NCI-H2081 (cell line): ENCODE measurements at places on chromosomes 16 and 17.

DNA sequence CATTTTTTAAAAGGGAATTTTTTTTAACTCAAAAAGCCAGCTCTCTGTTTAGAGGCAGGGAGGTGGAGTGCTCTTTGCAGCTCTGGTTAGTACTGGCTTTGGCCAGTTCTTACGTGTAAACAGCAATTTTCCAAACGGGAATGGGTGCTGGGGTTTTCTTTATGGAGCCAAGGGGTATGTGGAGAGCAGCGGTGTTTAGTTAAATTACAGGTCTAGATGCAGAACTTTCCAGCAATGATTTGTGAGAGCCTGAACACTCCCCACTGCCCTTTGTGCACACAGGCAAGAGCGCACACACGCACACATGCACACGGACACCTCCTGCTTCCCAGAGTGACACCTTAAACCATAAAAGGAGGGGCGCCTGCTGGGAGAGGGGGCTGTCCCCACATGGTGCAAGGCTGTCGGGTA lies 140.2 kb downstream of the MSI2 start:
- peak; percentile 91 for DNase-seq

DNA sequence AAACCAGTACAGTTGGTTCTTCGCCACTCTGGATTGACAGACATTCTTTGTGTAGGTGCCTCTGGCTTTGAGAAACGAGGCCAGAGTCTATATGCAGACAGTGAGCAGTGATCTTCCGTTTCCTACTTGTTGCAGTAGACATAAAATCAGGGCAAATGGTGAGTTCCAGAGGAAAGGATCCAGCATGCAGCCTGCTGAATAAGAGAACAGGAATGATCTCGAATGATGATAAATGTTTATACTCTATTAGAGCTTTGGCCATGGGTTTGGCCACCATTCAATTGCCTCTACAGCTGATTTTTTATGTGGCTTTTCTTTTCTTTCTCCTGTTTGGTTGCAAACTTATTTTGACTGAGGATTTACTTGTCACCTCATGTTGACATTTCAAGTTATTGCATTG lies 286.7 kb downstream of the IRX3 start:
- DNase-seq = no peak

GRCh38 chr16:85641776-85642176 lies 28.7 kb downstream of the GSE1 start:
- peak; percentile 27 for DNase-seq

- no peak for DNase-seq
Measured at GRCh38 chr16:58493756-58494431, 6.0 kb upstream of the NDRG4 start.

DNA sequence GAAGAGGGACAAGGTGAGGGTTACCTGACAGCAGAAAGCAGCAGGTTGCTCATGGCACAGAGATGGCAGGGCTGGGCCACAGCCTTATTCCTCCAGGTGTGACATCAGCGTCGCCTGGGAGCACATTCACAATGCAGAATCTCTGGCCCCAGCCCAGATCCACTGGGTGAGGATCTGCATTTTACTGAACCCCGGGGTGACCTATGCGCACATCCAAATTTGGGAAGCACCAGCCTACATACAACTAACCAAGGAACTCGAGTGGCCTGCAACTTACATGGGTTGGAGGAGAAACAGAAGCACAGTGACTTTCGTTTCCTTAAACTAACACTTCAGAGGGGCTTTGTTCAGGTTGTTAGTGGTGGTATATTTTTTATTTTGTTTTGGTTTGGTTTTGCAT lies 17.6 kb downstream of the CPPED1 start:
- DNase-seq = no peak

DNA sequence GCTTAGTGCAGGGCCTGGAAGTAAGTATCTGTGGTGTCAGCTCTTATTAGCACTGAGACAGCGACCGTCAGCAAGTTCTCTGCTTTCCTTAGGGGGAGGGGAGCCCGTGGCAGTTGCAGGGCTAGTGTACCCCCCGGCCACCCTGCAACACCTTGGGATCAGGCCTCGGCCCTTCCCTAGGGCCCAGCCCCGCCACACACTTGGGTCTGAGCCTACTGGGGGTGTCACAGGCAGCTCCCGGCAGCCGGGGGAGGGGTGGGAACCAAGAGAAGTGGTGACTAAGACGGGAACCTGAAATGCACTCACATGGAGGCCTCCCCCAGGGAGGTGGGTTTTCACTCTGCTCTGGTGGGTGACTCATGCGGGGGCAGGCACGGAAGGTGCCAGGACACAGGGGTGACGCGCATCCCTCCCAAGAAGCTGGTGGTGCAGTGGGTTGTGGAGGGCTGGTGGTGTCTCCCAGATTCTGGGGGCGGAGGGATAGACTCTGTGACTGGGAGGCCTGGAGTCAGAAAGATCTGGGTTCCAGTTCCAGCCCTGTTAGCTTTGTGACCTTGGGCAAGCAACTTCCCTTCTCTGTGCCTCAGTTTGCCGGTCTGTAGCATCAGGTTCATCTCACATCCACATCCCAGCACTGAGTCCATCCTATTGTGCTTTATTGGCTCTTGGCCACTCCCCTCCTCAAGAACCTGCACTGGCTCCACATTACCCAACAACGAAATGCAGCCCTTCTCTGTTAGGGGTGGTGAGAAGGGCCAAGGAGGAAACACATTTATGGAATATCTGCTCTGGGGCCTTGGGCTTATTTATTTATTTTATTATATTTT lies 44.5 kb downstream of the LAT start:
- no peak for DNase-seq

- no peak for DNase-seq
Measured at GRCh38 chr16:57061084-57061905, 31.1 kb upstream of the CPNE2 start.

DNA sequence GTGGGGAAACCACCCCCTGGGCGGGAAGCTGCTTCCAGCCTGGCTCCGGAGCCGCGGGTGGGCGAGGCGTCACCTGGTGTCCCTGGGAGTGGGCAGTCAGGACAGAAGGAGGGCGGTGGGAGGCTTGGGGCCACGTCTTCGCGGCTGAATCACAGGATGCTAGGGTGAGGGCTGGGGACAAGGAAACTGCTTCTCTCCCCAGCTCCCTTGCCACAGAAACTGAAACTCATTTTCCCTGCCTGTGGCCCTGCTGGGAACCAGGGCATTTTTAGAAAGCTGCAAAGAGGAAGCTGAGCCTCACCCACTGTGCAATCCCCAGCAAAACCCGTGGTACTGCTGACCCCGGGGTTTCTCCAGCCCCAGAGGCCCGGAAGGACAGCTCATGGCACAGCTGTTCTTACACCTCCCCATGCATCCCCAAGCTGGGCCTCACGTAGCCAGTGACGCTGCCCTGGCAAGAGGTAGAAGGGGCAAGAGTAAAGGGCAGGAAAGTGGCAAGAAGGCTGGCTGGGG lies 8.2 kb downstream of the RHBDF2 start:
- peak; percentile 33 for DNase-seq

- no peak for DNase-seq
Measured at GRCh38 chr16:75420987-75421819, 12.1 kb downstream of the CFDP1 start.

- no peak for DNase-seq
Measured at GRCh38 chr17:80153004-80153403, 6.1 kb upstream of the EIF4A3 start.

DNA sequence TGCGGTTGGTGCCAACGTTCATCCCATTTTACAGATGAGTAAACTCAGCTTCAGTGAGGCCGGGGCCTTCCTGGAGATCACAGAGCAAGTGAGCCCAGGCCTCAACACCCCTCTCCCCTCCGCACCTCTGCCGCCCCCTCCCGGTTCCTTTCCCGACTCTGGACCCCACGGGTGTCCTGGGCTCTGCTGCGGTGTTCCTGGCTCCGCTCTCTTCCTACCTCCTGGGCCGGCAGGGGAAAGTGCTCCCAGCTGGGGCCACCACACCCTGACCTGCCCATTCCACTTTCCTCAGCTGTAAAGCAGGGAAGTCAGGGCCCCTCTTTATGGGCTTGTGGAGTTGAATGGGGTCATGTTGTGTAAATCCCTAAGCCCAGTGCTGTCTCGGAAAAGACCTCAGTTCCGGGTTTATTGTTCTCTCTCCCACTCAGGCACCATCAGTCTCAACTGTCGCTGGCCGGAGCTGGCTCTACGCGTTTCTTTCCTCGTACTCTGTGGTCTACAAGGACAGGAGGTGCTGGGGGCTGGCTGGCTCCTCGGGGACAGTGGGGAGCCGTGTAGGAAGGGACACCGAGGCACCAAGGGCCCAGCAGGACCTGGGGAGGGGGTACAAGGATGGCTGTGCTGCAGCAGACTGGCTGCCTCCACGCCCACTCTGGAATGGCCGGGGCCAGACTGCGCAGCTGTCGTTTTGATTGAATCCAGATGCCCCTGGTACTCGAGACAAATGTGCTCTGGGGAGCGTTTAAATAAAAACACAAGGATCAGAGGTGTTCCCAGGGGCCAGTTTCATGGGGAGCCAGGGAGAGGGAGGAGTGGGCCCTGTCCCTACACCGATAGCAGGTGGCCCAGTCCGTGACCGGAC lies 21.7 kb upstream of the ACSF3 start:
- DNase-seq = no peak

DNA sequence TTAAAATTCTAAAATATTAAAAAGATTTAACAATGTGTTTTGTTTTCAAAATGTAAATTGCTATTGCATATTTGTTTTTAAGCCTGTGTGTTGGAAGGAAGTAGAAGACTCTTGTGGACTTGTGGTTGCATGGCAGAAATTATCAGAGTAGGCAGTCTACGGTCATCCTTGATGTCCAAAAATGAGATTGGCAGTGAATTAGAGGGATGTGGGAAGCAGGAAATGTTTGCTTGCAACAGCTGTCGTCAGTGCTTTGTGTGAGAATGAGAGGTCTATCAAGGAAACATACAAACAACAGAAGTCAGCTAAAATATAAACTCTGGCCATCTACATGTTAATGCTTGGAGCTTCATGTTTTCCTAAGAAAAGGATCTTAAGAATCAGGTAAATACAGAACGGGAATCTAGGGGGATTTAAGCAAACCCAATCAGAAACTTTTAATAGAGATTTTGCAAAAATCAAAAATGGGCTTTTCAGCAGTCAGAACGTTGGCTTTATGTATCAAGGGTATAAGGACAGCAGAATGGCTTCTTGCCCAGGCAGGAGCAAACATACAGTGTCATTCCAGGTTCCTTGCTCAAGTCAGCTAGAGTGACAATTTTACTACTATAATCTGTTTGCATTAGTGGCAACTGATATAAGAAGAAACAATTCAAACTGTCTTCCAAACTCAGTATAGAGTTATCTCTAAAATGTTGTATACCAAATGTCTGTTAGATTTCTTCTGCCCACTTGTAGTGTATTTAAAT lies 196.7 kb downstream of the CYB561 start:
- no peak for DNase-seq

DNA sequence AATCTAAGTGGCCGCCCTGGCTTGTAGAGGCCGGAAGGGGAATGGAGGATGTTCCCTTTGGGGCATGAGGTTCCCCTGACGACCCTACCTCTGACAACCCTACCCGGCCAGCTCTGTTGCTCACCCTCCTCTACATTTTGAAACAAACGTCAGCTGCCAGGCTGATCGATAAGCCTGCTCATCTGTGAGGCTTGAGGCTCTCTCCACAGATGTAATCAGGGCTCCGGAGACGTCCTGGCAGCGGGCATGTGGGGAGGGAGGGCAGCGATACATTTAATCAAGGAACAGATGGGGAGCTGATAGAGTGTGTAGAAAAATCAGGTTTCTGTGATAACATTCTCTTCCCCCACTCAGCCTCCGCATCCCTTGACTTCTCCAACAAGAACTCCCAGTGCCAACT lies 212.3 kb upstream of the SDK2 start:
- DNase-seq = no peak

- no peak for DNase-seq
Measured at GRCh38 chr17:32357615-32358014, 7.7 kb downstream of the ZNF207 start.

DNA sequence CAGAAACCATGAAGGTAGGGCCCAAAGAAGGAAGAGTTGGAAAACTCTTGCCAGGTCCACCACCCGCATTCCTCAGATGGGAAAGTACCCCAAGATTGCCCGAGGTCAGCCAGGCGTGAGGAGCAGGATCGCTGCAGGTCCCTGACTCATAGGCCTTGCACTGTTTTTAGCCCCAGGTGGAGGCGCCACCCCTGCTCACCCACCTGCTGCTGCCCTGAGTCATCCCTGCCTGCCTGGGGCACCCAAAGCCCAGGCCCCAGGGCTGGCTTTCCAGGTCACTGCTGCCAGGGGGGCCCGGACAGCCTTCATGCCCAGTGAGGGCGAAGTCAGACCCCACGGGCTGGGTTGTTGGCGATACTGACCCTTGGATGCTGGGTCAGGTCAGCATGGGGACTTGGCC lies 100.9 kb downstream of the AMFR start:
- no peak for DNase-seq

GRCh38 chr17:34318474-34318873 lies 761 bp upstream of the CCL8 start:
- DNase-seq = no peak

DNA sequence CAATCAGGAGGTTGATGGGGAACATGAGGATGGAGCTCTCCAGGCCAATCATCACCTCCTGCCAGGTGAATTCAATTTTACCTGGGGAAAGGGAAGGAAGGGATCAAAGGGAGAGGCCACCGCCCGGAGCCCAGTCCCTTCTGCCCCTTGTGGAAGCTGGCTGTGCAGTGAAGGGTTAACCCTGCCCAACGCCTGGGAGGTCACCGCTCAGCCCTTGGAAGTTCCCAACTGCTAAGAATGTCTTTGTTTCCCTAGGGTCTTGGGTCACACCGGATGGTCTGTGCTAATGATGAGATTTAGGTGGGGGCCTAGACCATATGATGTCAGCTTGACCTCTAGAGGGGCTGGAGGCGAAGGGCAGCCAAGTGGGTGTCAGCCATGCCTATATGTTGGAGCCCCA lies 52.1 kb upstream of the GCSH start:
- DNase-seq = no peak

DNA sequence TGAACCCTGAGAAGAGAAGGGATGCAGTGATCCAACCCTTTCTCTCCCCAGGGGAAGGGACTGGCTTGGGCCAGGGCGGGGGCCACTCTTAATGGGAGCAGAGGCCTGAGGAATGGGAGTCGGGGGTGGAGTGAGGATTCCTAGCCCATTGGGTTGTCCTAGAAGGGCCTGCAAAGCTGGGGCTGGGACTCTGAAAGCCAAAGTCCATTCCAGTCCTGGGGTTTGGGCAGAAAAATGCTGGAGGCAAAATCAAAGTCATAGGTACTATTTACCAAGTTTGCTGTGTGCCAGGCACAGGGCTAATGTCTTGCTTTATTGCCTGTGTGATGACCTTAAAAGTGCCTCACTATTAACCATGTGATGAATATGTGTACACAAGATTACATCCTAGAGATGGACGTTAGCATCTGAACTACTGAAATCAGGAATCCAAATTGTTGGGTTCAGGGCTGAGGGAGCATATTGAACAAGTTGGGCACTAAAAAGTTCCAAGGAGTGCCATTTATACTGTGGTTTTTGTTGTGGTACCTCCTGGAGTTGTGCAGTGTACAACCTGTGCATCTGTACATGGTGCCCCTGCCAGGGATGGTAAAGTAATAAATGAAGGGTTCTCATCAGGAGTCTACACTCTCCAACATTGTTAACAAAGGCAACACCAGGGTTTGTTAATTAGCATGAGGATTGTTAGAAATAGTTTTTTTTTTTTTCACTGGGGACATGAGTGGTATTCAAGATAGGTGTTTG lies 84.4 kb upstream of the NKD1 start:
- DNase-seq = no peak

GRCh38 chr17:73291260-73291801 lies 20.5 kb downstream of the CDC42EP4 start:
- DNase-seq = no peak
